ENCODE measurements at places on chromosomes 3 and 15.

DNA sequence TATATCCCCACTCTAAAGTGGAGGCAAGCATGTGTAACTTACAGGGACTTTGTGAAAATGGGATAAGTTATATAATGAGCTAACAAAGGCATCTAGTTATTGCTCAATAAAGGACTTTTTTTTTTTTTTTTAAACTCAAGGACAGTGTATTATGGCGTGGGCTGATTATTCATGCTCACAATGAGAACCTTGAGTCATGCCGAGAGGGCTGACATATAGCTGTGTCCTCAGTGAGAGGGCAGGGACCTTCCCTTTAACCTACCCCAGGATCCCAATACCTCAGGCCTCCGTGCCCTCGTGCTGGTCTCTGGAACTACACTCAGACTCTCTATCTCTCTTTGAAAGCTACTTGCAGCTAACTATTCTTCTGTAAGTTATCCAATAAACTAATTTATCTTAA lies 319.9 kb upstream of the ICE2 start:
- H3K27me3 ChIP-seq, result no peaks in the 10 kb centered on the region
- H3K36me3 ChIP-seq, result no peaks in the 10 kb centered on the region
- no peak overlapping the region for H3K27ac ChIP-seq
- H3K4me1 ChIP-seq, result no peaks in the 10 kb centered on the region

DNA sequence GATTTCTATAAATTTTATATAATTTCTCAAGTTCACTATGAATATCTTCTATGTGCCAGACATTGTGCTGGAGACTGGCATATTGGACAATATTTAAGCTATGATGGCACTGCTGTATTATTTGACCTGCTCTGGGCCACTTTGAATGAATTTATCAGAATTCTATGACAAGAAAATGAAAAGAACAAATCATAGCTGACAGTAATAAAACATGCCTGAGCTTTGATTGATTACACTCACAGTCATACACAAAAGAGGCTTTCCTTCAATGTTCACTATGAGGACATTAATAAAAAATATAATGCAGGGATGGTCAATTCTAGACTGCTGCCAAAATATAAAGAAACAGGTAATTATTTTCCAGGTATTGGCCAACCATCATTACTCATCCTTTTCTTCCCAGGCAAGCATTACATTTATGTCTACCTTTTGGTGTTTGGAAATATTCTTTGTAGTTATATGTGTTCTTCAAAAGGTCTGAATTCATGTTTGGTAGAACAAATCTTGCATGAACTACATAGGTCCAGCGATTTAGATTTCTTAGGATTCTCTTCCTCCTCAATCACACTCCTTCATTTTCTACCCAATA lies 81.0 kb upstream of the ALCAM start:
- no peaks in the 10 kb centered on the region for H3K36me3 ChIP-seq
- no peak for DNase-seq
- H3K27ac ChIP-seq, result no peak overlapping the region
- no peaks in the 10 kb centered on the region for H3K27me3 ChIP-seq

GRCh38 chr3:44762170-44762677 lies 630 bp downstream of the KIF15 start:
- peaks cover 5% of the 10 kb centered on the region for H3K4me1 ChIP-seq
- H3K36me3 ChIP-seq, result no peaks in the 10 kb centered on the region
- peak overlapping the region; percentile 93 for H3K4me3 ChIP-seq
- DNase-seq, result peak; percentile 14
- H3K27me3 ChIP-seq, result no peaks in the 10 kb centered on the region

DNA sequence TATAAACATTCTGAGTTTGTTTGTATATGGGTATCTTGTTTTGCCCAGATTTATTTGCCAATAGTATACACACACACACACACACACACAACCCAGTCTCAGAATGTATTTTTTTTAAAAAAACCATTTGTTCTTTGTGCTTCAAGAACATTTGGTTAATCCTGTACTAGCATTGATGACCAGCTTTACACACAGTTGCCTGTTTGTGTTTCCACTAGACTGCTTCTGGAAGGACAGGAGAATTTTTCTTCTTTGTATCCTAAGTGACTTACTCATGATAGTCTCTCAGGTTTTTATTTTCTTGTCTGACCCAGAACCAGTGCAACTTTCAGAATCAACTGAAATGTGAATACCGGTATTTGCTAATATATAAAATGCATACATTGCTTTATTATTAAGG lies 40.5 kb downstream of the U2SURP start:
- no peak overlapping the region for H3K27ac ChIP-seq
- peaks cover 3% of the 10 kb centered on the region for H3K36me3 ChIP-seq
- no peak overlapping the region for H3K4me3 ChIP-seq
- no peaks in the 10 kb centered on the region for H3K27me3 ChIP-seq
- DNase-seq, result no peak

DNA sequence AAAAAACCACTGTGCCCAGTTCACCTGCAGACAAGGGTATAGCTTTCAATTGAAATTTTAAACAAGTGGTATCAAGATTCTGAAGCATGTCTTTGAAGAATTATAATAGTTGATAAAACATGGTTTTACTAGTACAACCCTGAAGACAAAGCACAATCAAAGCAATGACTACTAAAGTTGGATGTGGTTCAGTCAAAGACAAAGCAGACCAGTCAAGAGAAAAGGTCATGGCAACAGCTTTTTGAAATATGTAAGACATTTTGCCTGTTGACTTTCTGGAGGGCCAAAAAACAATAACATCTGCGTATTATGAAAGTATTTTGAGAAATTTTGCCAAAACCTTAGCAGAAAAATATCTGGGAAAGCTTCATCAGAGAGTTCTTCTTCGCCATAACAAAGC lies 1393.6 kb downstream of the SI start:
- H3K4me3 ChIP-seq, result no peak overlapping the region
- no peak for DNase-seq
- no peak overlapping the region for H3K27ac ChIP-seq

GRCh38 chr3:71163198-71163918 lies 420.2 kb downstream of the FOXP1 start:
- no peak overlapping the region for H3K27ac ChIP-seq
- H3K4me1 ChIP-seq, result peaks cover 3% of the 10 kb centered on the region
- DNase-seq, result no peak
- H3K36me3 ChIP-seq, result no peaks in the 10 kb centered on the region
- no peaks in the 10 kb centered on the region for H3K27me3 ChIP-seq
- no peak overlapping the region for H3K4me3 ChIP-seq

DNA sequence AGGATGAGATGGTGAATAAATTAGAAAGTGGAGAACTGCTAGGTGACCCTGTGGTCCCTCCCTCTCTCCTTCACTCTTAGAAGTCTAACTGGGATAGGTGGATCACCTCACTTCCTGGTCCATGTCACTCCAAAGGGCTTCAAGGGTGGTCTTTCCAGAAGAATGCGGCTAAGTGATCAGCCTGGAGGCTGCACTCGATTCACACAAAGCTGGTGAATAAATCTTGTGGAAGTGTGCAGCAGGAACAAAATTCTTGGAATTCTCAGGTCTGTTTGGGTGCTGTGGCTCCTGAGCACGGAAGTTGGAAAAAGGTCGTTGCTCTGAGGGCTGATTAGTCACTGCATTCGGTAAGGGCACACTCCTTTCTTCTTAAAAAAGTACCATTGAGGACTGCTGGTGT lies 46.3 kb downstream of the GASK1A start:
- no peak overlapping the region for H3K4me3 ChIP-seq
- DNase-seq, result no peak
- no peak overlapping the region for H3K27ac ChIP-seq
- H3K4me1 ChIP-seq, result no peaks in the 10 kb centered on the region
- H3K27me3 ChIP-seq, result no peaks in the 10 kb centered on the region

DNA sequence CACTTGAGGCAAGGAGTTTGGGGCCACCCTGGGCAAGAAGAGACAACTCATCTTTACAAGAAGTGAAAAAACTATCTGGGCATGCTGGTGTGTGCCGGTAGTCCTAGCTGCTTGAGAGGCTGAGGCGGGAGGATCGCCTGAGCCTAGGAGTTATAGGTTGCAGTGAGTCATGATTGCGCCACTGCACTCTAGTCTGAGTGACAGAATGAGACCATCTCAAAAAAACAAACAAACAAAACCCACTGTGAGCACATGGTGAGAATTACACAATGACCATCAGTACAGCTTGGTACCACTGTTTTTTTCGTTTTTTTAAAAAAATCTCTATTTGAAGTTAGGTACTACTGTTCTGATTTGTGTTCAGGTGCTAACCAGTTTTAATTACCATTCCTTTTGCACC lies 13.6 kb downstream of the VPS39 start:
- H3K4me1 ChIP-seq, result no peaks in the 10 kb centered on the region
- peak; percentile 86 for DNase-seq
- no peaks in the 10 kb centered on the region for H3K27me3 ChIP-seq
- no peak overlapping the region for H3K27ac ChIP-seq
- H3K36me3 ChIP-seq, result peaks cover 2% of the 10 kb centered on the region

GRCh38 chr3:151002003-151002981 lies 29.8 kb upstream of the CLRN1 start:
- no peaks in the 10 kb centered on the region for H3K4me1 ChIP-seq
- no peak overlapping the region for H3K27ac ChIP-seq
- DNase-seq, result no peak
- H3K27me3 ChIP-seq, result peaks cover 2% of the 10 kb centered on the region
- no peaks in the 10 kb centered on the region for H3K36me3 ChIP-seq
- H3K4me3 ChIP-seq, result no peak overlapping the region

DNA sequence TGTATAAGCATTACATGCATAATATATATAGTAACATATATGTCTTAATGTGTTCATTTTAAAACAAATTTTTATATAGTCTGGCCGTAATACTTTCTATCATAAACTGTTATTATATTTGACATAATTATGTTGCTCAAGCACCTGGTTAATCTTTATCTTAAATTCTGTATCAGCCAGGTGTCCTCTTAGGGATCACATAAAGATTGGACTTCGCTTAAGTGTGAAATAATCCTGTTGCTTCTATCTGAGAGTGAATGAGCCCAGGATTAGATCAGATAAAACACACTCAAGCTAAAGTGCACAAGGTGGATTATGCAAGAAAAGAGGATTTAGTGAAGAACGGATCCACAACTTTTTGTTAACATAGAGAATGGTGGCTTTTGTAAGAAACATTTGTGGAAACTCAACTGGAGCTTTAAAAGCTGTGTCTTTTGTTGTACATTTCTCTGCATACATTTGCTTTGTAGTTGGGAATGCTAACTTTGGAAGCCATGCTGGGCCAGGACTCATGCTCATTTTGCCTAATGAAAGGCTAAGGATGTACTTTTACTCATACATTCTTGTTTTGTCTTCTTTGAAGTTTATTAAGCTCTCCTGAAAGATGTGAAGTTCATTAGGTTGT lies 437.8 kb downstream of the ZIC1 start:
- H3K4me3 ChIP-seq, result no peak overlapping the region
- H3K27me3 ChIP-seq, result no peaks in the 10 kb centered on the region
- H3K27ac ChIP-seq, result no peak overlapping the region
- no peaks in the 10 kb centered on the region for H3K36me3 ChIP-seq
- DNase-seq, result no peak
- H3K4me1 ChIP-seq, result no peaks in the 10 kb centered on the region

DNA sequence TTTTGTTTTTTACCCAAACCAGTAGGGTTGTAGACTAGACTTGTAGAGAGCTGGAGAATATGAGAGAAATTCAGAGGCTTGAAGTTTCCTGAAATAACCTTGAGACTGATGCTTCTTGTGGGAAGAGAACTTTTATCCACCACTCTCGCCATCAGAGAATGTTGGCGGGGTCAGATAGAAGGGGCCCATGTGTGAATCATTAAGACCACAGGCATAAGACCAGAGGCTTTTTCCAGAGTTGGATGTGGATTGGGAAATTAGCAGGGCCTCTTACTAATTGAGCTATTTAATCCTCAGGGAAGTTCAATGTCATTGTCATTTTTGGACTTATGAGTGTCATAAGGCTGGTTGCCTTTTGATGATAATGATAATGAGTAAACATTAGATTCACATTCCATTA lies 246.9 kb upstream of the THRB start:
- no peak overlapping the region for H3K4me3 ChIP-seq
- H3K27me3 ChIP-seq, result no peaks in the 10 kb centered on the region
- H3K4me1 ChIP-seq, result no peaks in the 10 kb centered on the region
- no peaks in the 10 kb centered on the region for H3K36me3 ChIP-seq
- peak; percentile 2 for DNase-seq
